ENCODE measurements at places on chromosomes 5 and 9.

GRCh38 chr5:76528547-76529331 is 94.5 kb downstream of the F2RL2 start:
- DNase-seq, result no peak

GRCh38 chr9:121735793-121736770 is 84.6 kb downstream of the DAB2IP start:
- no peak for DNase-seq

GRCh38 chr9:136728548-136729123 is 14.1 kb downstream of the LCN10 start:
- no peak for DNase-seq

DNA sequence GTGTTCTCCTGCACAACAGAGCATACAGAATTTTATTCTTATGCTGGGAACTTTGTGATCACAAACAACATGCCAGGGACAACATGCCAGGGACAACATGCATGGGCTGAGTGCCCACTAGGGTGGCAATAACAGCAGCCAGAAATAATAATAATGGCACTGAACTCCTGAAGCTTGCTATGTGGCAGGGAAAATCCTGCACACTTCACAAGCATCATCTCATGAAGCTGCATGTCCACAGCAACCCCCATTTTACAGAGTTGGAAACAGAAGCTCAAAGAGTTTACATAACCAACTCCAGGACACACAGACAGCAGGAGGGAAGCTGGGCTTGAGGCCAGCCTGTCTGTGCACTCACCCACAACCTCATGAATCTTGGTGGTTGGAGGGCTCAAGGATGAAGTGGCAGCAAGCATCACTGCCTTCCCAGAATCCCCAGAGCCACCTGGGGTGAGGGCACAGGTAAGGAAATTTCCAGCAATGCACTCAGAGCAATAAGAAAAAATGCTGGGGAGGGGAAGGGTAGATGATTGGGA is 111.4 kb downstream of the GABBR2 start:
- DNase-seq, result no peak

- DNase-seq, result no peak
Measured at GRCh38 chr5:107263387-107264018, 407.2 kb downstream of the EFNA5 start.

GRCh38 chr5:106699198-106699597 is 971.5 kb downstream of the EFNA5 start:
- DNase-seq, result no peak

DNA sequence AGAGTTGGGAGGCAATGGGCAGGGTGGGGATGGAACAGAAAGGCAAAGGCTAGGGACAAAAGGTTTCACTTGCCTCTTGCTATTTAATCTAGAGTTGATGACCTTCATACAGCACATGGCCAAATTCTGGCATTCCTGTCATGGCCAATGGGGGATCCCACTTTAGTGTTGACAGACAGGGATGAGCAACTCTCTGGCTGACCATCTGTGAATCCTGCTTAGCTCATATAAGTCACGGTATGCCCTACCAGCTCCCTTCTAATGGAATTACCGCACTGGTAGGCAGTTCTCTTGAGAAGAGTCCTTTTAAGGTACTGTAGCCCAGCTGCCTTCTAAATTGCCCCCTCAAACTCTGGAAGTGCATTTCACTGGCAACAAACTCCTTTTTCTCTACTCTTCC is 76.1 kb downstream of the MAMDC2 start:
- DNase-seq, result no peak

DNA sequence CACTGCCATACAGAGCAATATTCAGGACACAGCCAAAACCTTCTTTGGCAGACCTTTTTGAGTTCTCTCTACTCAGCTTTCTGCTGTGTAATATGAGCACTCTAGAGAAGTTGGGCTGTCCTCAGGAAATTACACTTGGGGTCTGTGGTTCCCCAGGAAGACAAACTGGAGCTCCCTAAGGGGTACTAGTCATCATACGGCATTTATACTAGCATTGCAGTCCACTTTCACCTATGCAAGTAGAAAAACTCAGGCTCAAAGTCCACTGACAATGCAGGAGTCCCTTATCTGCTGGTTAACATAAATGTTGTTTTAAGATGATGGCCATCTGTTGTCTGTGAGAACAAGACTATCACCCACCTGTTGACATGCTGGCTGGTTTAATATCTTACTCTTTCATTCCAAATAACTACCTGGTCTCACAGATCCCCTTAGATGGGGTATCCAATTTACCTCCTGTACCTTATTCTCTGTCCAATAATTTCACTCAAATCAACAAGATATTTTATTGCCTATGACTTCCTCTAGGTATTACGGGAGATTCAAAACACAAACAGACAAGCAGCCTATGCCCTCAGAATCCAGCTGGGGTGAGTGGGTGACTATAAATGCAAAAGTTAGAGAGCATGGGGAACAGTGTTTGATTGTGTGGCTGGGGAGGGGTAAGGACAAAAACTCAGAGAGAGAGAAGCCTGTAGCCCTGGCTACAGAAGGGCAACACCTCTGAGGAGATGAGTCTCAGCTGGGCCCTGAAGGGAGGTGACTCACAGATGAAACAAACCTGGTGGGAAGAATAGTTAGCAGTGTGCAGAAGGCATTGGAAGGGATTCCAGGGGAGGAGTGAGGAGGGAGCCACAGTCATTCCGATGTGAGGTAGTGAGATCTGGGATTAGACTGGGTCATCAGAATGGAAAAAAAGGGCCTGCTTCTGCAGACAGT is 10.2 kb downstream of the DOCK8 start:
- DNase-seq, result no peak

DNA sequence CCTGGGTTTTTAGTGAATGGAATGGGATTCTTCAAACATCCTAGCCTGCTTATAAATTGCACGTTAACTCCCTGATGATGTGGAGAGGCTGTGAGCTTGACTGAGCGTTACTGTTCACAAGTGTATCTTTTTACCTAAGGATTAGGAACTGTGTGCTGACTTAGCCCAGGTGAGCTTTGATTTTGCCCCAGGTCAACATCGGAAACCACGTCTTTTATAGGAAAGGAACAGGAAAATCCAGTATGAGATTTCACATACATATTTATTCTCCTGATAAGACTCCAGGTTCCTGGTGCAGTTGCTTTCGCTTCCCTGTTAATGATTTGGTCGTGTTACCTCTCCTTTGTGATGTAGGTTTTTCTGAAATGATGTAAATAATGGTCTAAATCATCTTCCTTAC is 103.2 kb upstream of the BASP1 start:
- no peak for DNase-seq

GRCh38 chr9:76161541-76161940 is 232.7 kb downstream of the RFK start:
- no peak for DNase-seq

- DNase-seq, result no peak
Measured at GRCh38 chr5:9567039-9567438, 21.2 kb upstream of the SEMA5A start.

GRCh38 chr5:86463339-86463738 is 154.4 kb upstream of the COX7C start:
- DNase-seq, result no peak

DNA sequence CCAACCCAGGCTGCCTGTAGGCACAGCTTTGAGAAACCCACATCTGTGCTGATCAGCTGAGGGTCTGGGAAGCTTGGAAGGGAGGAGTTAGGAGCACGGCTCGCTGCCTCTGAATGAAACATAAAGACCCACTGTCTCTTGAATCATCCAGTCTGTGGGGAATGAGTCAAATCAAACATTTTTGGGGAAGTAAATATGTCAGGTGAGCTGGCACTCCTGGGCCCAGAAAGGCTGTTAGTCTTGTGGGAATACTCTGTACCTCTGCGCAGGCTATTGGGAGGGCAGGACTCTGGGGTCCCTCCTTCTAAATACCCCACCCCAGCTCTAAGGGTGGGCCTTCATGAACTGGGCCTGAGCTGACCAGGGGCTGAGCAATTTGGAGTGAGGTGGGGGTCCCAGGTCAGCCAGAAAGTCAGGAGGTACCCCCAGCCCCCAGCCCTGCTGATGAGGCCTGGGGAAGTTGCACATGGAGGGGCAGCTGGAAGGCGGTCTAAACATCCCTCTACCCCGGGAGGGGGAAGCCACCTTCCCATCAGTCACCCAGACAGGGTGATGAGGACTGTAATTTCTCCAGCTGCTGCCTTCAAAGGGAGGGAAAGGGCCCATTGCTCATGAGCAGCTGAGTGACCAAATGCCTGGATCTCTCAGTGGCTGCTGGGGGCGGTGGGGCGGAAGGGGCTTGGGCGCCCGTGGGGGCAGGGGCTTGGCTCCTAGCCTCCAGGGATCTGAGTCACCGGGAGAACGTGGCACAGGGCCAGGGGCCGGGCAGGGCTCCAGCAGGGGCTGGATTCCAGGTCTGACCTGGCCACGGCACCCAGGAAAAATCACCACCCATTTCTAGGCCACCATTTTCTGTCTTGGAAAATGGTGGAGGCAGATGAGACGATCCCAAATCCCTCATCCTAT is 10.8 kb downstream of the FIBCD1 start:
- no peak for DNase-seq

DNA sequence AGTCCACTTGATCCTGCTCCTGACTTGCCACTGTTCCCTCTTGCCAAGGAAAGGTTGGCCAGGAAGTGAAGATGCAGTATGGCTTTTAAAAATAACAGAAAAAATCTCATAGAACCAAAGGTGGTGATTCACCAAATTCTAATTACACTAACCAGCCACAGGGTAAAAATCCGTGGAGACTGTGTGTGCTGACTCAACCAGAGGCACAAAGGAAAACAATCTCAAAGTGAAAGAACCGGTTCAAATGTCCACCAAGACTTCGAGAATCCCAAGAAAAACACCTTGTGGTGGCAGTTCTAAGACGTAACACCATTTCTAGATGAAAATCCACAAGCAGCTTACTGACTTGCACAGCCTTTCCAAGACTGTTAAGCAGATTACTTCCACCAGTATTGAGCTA is 279.1 kb downstream of the TLE1 start:
- DNase-seq, result no peak

DNA sequence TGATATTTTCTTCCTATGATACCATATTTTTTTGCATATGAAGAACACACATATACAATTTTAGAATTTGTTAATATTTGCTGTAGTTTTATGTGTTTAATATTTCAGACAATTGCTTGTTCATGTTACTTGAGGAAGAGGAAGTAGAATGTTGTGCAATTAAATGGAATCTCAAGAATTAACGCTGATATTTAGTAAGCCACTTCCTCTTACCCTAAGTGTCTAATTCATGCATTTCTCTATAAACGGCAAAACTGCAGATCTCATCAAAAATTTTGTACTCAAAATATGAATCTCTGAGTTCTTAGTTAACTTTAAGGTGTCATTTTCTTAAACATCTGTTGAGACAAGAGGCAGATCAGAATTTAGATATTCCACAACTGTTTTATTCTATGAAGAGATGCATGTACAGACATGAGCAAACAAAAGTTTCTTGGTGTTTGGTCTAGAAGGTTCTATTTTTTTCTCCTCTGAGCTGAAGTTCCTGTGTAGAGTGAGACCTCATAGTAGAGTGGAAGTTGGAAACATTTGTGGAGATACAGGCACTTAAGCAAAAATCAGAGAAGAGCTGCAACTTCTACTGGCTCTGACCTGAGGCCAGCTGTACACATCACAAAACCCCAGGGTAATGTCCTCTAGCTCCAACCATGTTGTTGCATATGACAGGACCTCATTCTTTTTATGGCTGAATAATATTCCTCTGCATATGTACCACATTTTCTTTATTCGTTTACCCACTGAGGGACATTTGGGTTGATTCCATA is 16.6 kb upstream of the TGFBI start:
- no peak for DNase-seq

DNA sequence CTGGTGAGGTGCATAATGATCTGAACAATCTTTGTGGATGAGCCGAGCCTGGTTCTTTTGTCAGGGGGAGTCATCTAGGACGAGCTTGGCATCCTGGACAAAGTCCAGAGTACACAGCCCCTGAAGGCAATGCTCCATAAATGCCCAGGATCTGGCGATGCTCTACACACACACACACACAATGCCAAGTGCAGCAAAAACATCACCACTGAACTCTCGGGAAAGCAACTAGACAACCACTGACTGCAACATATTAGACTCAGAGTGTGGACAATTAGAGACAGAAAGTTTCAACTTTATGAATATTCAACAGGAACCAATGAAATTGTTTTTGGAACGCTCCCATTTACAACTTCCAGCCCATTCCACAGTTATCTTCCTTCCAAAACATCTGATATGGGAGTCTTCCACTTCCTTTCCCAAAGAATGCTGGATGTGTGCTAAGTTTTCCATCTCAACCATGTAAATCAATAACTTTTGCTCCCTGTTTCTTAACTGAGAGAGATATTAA is 227.6 kb upstream of the ANKRD55 start:
- no peak for DNase-seq

GRCh38 chr9:109816490-109816889 is 36.5 kb downstream of the PALM2AKAP2 start:
- DNase-seq, result no peak

GRCh38 chr9:74391816-74392215 is 105.3 kb upstream of the RORB start:
- no peak for DNase-seq

DNA sequence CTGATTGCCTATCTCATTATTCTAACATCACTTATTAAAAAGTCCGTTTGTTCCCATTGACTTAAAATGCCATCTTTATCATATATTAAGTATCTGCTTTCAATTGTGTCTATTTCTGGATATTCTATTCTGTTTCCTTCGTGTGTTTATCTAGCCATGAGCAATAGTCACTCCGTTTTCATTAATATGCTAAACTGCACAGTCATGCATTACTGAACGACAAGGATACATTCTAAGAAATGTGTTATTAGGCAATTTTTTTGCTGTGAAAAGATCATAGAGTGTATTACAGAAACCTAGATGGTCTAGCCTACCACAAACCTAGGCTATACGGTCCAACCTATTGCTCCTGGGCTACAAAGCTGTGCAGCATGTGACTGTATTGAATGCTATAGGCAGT is 482.9 kb downstream of the IRX1 start:
- DNase-seq, result no peak

- no peak for DNase-seq
Measured at GRCh38 chr5:36728697-36729543, 122.5 kb downstream of the SLC1A3 start.

Data from stimulated activated CD4-positive, alpha-beta T cell treated with anti-CD3 and anti-CD28 coated beads, Interleukin-15, amount 100 ng/mL, for 1 hour (primary cell).